Endodermal cell (in vitro differentiated cells): ENCODE measurements at places on chromosomes 1 and 21.

DNA sequence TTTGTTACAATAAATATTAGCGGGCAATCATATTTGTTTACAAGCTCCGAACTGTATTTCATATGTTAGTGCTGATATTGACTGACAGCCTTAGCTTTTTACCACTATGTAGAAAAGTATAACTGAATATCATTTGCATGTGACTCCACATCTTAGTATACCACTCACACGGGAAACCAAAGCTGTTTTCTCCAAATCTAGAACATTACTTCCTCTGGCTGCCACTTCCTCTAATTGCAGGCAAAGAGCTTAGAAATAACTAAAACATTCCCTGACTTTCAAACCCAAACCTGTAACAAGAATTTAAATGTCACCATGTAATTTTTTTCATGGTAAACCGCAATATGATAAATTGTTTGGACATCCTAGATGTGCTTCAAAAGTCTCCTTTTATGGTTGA lies 174.7 kb downstream of the LBR start:
- peaks cover 5% of the 10 kb centered on the region for H3K27me3 ChIP-seq
- H3K27ac ChIP-seq: no peak overlapping the region
- no peaks in the 10 kb centered on the region for H3K4me1 ChIP-seq
- no peak overlapping the region for H3K4me3 ChIP-seq
- H3K36me3 ChIP-seq: no peaks in the 10 kb centered on the region
- DNase-seq: no peak

- H3K4me3 ChIP-seq: peak overlapping the region; percentile 85
- peak overlapping the region; percentile 90 for H3K27ac ChIP-seq
- no peaks in the 10 kb centered on the region for H3K36me3 ChIP-seq
- peak; percentile 77 for DNase-seq
Observed at GRCh38 chr1:14599183-14599791, 802 bp downstream of the KAZN start.

GRCh38 chr1:87143413-87144135 lies 185.1 kb upstream of the LMO4 start:
- no peak overlapping the region for H3K4me3 ChIP-seq
- no peak for DNase-seq
- H3K36me3 ChIP-seq: no peaks in the 10 kb centered on the region
- no peaks in the 10 kb centered on the region for H3K4me1 ChIP-seq
- H3K27me3 ChIP-seq: peaks cover 35% of the 10 kb centered on the region
- no peak overlapping the region for H3K27ac ChIP-seq

GRCh38 chr1:62415687-62416086 lies 21.2 kb upstream of the USP1 start:
- H3K27ac ChIP-seq: no peak overlapping the region
- H3K4me3 ChIP-seq: no peak overlapping the region
- H3K27me3 ChIP-seq: no peaks in the 10 kb centered on the region
- no peak for DNase-seq

GRCh38 chr1:34642679-34643078 lies 112.2 kb upstream of the GJB5 start:
- H3K27ac ChIP-seq: no peak overlapping the region
- H3K4me3 ChIP-seq: no peak overlapping the region
- H3K36me3 ChIP-seq: no peaks in the 10 kb centered on the region
- peaks cover 3% of the 10 kb centered on the region for H3K4me1 ChIP-seq
- H3K27me3 ChIP-seq: no peaks in the 10 kb centered on the region

DNA sequence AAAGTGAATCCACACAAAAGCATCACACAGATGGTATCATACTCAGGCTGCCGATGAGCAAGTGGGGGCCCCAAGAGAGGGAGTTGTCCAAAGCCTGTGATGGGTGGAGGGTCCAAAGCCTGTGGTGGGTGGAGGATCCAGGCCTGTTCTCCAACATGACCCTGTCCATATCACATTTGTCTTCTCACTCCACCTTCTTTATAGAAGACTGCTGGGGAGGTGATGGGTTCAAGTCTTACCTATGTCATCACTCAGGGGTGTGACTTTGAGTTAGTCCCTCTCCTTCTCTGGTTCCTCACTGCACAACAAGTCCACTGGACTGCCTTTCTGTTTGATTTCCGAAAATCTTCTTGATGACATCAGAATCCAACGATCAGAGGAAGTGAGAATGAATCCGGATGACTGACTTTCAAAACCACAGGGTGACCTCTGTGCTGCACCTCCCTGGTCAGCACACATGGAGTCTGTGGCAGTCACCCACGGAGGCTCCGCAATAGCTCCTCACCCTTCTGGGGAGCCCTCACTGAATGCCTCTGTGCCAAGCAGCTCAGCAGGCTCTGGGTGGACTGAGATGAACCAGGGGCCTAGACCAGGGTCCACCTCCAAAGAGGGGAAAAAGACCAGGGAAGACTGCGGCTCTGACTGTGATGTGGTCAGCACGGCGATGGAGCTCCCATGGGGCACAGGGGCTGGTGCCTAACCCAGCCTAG lies 166.8 kb downstream of the HIVEP3 start:
- DNase-seq: no peak
- H3K36me3 ChIP-seq: no peaks in the 10 kb centered on the region
- H3K4me3 ChIP-seq: no peak overlapping the region
- no peak overlapping the region for H3K27ac ChIP-seq
- no peaks in the 10 kb centered on the region for H3K27me3 ChIP-seq
- no peaks in the 10 kb centered on the region for H3K4me1 ChIP-seq
